ENCODE measurements at places on chromosomes 12 and 14.

DNA sequence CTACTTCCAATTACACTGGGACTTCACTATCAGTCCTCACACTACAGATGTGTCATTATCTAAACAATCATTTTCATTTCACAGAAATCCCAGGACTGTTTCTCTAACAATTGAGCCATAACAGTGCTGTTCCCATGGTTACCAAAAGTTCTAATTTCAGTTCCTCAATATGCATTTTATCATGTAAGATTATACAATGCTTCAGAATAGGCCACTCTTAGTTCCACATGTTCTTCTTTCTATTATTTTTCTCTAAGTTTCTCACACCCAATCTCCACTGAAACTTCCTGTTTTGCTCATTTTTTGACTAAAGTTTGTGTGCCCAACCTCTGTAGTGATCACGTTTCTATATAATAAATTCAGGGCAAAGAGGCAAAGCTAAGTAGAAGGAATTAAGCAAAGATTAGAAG lies 185.8 kb downstream of the DUSP6 start:
- peak; percentile 24 for DNase-seq

GRCh38 chr12:115416869-115417268 lies 732.9 kb upstream of the TBX3 start:
- no peak for DNase-seq

DNA sequence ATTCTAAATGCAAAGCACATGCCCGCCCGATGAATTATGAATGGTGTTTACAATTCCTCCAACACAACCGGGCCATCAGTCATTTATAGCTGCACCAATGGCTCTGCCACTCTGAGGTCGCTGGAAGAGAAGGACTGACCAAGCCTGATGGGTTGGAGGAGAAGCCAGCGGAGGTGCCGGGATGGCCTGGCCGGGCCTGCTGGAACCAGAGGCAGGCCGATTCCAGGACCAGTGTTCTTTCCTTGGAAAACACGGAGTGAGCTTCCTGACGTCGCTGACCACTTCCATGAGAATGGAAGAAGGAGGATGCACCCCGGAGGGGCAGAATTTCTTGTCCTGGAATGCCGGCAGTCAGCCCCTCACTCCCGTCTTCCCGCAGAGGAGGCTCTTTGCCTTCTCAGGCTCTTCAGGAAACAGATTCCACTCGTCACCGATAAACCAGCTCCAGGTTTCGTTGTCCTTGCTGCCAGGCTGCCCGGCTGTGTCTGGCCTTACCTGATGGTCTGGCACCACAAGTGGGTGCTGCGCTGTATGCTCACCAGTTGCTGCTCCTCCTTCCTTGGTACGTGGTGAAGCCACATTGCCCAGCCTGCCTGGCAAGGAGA lies 358.5 kb upstream of the SFSWAP start:
- no peak for DNase-seq

GRCh38 chr14:103185051-103186029 lies 62.1 kb downstream of the TNFAIP2 start:
- peak; percentile 69 for DNase-seq

DNA sequence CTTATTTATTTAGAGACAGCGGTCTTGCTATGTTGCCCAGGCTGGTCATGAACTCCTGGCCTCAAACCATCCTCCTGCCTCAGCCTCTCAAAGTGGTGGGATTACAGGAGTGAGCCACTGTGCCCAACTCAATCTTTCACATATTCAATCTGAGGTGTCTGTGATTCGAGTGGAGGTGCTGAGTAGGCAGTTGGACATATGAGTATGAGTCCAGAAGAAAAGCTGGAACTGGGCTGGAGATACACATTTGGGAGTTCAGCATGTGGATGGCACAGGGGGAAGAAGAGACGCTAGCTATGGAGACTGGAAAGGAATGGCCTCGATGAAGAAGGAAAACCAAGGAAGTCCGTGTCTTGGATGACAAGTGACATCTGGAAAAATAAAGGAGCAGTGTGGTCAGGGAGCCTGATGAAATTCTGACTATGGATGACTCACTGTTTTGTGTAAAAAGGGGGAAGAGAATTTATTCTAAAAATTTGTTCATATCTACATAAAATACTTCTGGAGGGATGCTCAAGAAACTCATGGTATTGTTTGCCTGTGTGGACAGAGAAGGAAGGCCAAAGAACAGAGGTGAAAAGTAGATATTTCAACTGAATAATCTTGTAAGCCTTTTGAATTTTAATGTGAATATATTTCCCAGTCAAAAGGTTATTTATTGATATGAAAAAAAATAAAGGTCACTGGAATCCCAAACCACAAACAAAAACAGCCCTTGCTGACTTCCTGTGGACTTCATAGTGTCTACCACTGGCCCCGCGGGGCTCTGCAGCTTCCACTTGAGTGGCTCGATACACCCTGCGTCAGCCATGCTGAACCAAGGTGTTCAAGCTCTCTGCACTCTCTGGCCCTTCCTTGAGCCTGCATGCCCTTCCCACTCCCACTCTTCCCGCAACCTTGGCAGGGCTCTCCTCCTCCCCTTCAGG lies 8.9 kb upstream of the LTA4H start:
- no peak for DNase-seq

DNA sequence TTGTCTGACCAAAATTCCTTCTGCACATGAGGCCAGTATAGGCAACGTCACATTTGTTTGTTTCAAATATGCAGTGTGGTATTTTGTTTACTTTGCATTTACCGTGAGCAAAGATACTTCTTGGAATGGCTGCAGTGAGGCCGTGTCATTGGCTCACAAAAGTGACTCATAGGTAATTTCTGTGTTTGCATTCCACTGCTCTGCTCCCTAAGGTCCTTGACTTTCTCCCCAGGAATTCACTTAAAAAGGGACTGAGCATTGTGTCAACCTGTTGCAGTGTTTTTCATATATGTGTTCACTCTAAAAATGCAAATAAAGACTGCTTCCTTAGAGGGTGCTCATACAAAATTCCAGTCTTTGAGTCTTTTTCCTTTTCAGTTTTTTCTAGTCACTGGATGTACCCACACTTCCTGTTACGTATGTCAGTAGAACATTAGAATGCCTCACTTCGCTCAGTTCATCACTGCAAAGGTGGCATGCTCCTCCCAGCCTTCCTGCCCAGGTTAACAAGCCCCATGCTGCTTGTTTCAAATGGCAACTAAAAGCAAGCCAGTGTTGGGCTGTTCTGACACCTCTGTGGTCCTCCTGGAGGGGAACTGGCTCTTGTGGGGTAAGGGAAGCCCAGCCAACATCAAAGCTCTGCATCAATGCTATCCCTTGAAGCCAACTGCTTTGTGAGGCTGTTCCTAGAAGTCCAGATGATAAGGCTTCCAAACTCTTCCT lies 9.1 kb downstream of the C12orf76 start:
- DNase-seq: no peak

GRCh38 chr14:54639611-54640010 lies 72.7 kb downstream of the SAMD4A start:
- DNase-seq: no peak

DNA sequence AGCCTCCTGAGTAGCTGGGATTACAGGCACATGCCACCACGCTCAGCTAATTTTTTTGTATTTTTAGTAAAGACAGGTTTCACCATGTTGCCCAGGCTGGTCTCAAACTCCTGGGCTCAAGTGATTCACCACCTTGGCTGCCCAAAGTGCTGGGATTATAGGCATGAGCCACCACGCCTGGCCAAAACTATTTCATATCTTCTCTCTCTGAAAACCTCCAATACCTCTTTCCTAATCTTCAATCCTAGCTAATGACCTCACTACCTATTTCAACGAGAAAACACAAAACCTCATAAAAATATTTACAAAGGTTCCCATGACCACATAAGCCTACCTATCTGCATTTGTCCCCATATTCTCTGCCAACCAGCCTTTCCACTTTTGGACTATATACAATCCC lies 32.3 kb upstream of the ANKS1B start:
- DNase-seq: no peak

- DNase-seq: no peak
Measured at GRCh38 chr12:71139153-71139735, 18.6 kb downstream of the TSPAN8 start.

GRCh38 chr12:62291864-62292760 lies 31.9 kb downstream of the USP15 start:
- DNase-seq: no peak

DNA sequence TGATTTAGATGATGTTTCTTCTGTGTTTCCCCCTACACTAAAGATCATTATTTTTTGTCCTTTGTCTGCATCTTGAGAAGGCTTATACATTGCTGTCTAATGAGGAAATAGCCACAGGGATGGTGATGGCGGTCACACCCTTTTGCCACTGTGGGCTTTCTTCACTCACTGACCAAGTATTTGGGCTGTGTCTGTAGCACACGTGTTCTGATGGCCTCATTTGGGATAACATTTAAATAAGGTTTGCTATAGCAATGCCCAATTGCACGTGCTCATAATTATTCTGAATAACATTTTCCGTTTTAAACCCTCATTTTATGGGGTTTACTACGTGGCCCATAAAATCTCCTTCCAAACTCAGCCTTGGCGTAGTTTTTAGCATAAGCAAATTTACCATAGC lies 230.3 kb upstream of the PRICKLE1 start:
- DNase-seq: no peak

GRCh38 chr14:101028971-101029667 lies 125.6 kb upstream of the RTL1 start:
- no peak for DNase-seq

GRCh38 chr14:52026901-52027300 lies 37.6 kb downstream of the RTRAF start:
- DNase-seq: no peak

GRCh38 chr12:122834104-122834920 lies 945 bp upstream of the HIP1R start:
- DNase-seq: peak; percentile 41

DNA sequence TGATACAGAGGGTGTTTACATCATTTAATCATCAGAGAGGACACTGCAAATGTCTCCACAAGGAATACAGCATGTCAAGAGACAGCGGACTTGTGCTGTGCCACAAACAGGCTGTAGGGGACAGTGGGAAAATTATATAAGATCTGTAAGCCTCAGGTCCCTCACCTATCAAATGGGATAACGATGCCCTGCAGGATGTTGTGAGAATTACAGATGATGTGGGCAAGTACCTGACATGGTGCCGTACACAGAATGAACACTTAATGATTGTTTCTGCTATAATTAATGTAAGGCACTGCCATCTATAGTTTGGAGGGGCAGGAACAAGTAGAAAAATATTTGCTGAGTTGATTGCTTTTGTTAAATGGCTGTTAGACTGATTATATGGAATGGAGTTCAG lies 81.9 kb upstream of the GTF2A1 start:
- DNase-seq: no peak

- peak; percentile 65 for DNase-seq
Measured at GRCh38 chr12:122182887-122183587, at the start of gene LRRC43. Gene LRRC43, plus strand, starts transcription at chr12:122183123. Its CDS starts 22 bp downstream, at chr12:122183145.

GRCh38 chr12:106926657-106927056 lies 29.1 kb upstream of the TMEM263 start:
- DNase-seq: no peak

DNA sequence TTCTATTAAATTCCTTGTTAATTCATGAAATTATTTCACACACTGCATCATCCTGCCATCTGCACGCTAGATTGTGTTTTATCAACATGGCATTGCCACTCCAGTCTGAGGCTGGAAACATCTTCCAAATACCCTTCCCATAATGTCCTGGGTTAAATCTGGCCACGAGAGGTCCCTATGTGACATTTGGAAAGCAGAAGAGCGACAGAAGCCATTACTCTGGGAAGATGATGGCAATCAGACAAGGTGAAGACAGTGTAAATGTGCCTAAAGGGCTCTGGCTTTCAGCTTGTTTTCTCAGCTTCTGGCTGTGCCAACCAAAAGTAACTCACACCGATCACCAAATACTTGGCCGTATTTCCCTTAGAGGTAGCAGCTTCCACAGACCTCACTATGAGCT lies 144.8 kb downstream of the CAPZA3 start:
- no peak for DNase-seq

GRCh38 chr12:124829708-124830304 lies 33.9 kb downstream of the SCARB1 start:
- DNase-seq: no peak

- DNase-seq: no peak
Measured at GRCh38 chr14:92631098-92631497, 117.3 kb downstream of the LGMN start.

GRCh38 chr14:91817566-91818325 lies 49.6 kb downstream of the TC2N start:
- no peak for DNase-seq

GRCh38 chr14:41037388-41037787 lies 569.3 kb upstream of the LRFN5 start:
- DNase-seq: no peak

DNA sequence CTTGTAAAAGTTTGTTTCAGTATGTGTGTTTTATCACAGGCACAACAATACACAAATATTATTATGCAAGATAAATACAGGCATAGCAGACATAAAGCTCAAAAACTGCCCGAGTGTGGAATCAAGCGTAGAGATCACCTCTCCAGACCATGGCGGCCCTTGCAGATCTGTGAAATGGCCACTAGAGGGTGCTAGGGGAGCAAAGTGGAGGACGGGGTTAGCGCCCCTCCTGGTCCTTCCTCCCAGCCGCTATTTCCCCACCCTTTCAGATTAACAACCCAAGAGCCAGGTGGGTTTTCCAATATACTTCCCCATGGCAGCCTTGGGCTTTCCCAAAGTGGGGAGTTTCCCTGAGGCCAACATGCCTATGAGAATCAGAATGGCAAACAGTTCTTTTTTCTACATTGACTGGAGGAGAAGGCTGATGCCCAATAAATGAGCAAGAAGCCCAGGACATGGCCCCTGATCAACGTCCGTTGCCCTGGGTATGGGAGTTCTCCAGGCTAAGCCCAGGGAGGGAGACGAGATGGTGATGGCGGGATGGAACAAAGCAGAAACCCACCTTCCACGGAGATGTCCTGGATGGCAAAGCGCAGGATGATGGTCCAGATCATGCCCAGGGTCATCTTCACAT lies 67.4 kb downstream of the ACTN1 start:
- DNase-seq: peak; percentile 89

GRCh38 chr12:1604464-1604863 lies 10.1 kb upstream of the FBXL14 start:
- no peak for DNase-seq

GRCh38 chr14:75697386-75697785 lies 36.3 kb downstream of the TTLL5 start:
- DNase-seq: no peak

- no peak for DNase-seq
Measured at GRCh38 chr12:7101047-7101693, 7.8 kb downstream of the C1RL start.

DNA sequence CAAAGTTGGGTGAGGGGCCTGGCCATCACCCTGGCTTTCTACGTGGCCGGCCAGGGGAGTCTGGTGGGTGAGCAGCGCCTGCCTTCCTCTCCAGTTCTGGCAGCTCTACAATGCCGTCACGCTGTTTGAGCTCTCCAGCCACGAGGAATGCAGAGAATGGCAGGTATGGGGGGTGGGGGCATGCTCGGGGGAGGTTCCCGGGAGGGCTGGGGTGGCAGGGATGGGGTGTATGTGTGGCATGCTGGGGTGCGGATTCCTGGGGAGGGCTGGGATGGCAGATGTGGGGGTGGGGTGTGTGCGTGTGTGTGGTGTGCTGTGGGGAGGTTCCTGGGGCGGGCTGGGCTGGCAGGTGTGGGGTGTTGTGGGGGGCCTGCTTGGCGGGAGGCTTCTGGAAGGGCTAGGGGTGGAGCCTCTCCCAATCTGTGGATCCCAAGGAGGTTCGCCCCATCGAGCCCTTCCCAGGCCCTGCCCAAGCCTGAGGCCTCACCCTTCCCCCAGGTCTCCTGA lies 18.5 kb downstream of the RHOF start:
- DNase-seq: no peak

Measured in GM13977 (cell line).